ENCODE measurements at places on chromosomes 6 and 20.
A peak's percentile ranks its signal among the peaks of the same experiment; 100 is the strongest.

DNA sequence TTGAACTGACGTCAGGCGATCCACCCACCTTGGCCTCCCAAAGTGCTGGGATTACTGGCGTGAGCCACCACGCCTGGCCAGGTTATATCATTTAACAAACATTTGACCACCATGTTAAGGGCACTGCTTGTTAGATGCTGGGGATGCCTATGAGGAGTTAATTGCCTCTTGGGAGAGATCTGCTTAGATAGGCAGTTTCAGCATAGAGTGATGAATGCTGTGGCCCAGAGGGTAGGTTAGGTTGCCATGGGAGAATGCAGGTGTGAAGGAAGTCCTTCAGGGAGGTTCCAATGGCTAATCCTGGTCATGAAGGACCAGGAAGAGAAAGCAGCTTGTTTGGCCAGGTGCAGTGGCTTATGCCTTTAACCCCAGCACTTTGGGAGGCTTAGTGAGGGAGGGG, 17.0 kb downstream of the PHF20 start:
- DNase-seq, result peak; percentile 25

GRCh38 chr6:55399351-55399750, 72.1 kb downstream of the GFRAL start:
- DNase-seq, result no peak

- peak; percentile 57 for DNase-seq
These were observed 49.8 kb upstream of the ENPP5 start for GRCh38 chr6:46220352-46221221.

DNA sequence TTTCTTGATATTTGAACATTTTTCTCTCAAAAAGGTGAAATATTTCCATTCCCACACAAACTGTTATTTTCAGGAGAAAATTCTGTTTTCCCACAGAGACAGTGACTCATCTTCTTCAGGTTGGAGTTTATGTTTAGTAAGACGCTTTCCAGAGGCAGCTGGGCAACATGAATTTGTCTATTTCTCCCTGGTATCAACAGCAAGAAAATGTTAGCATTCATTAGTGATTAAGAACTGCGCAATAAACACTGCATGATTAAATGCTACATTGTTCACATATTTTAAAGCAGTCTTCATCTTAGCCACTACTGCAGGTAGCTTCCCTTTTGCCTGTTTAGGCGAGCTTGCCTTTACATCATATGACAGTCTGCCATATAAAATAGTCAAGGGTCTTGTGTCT, 295.7 kb downstream of the C6orf118 start:
- DNase-seq, result no peak

GRCh38 chr6:117481278-117481925, 1.1 kb upstream of the DCBLD1 start:
- DNase-seq, result no peak

DNA sequence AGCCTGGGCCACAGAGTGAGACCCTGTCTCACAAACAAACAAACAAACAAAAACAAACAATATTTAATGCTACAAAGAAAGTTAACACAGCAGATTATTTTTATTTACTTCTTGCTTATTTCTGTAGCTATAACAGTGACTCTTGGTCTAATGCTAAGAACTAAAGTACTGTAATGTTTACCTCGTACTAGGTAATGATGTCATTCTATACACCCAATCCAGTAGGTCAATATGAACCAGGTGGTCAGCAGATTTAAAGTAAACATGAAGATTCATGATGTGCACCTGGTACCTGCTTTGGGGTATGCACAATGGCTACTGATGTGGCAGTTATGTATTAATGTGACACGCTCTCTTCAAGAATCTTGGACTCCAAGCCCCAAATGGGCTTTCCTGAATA, 36.6 kb upstream of the CARMIL1 start:
- no peak for DNase-seq

GRCh38 chr6:159609652-159610178, 83.3 kb downstream of the SOD2 start:
- no peak for DNase-seq

DNA sequence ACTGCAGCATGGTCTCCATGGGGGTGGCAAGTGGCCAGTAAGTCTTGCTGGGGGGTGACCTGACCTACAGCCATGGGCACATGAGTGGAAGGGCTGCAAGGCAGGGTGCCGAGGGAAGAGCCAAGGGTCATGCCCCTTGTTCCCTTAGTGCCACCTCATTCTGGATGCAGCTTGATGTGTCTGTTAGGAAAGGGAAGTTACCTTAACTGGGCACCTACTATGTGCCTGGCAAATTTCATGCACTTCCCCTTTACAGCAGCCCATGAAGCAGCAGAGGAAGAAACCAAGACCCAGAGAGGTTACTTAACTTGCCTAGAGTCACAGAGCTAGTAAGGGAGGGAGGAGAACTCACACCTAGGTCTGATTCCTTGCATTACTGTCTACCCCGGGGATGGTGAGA, 174.0 kb downstream of the MRPL14 start:
- DNase-seq, result no peak
